Frontal cortex (tissue), 4 donors: ENCODE measurements at places on chromosomes 12 and 14.

DNA sequence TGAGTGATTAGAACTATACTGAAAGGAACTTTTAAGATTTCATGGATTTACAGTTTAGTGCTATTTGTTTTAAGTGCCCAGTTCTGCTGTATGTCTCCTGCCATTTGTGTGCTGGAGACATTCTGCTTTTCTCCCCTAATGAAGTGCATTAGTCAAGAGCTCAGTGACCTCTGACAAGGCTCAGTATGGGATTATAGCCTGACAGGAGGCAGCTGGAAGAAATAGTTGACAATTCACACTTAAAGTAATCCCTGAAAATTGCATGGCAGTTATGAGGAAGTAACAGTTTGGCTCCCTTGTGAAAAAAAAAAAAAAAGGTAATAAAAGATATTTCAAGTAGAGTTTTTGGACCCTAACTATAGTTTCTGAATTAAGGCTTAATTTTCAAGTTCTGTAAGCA, 70.3 kb downstream of the ALX1 start:
- DNase-seq = no peak

DNA sequence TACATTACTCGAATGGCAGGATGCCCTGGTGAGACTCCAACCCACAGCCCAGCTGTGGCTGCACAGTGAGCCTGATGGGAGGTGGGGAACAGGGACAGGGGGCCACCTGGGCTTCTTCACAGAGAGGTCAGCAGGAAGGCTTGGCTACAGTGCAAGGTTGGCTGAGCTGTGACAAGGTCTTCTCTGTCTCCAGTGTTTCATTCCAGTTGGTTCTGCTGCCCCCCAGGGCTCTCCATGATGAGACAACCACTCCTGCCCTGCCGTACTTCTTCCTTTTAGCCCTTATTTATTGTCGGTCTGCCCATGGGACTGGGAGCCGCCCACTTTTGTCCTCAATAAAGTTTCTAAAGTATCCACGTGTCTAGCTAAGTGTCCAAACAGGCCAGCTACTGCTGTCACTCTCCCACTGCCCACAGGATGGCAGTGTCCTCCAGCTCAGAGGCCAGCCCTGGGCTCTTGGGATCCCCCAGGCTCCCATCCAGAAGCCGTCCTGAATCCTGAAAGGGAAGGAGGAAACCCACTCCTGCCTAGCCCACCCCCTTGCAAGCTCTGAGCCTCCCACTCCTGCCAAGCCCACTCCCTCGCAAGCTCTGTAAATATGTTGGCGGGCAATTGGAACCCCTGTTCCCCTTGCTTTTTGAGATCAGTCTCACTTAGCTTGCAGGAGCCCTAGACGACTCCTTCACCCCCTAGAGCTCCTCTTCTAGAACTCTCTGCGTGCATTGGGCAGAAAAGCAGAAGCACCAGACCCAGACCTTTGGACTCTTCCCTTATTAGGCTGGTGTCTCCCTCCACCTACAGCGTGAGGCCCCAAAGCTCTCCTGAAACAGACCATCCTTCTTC, 5.4 kb downstream of the C1QL4 start:
- DNase-seq = peak; percentile 80

GRCh38 chr12:124848621-124849380, 14.9 kb downstream of the SCARB1 start:
- DNase-seq = no peak

DNA sequence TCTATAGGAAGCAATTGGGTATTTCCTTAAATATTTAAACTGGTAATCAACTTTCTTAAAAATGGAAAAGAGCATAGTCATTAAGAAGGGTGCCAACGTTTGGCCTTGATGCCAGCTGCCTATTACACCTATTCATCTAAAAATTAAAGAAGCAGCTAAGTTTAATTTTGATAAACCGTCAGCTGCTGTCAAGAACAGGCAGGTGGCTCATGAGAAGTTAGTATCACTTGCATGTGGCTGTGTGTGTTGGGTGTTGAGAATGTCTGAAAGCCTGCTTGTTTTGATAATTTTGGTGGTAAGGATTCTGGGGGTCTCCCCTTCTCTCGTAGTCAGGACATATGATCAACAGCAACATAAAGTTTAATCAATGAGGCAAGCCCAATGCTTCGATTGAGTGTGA, 6.5 kb downstream of the GLRX5 start:
- DNase-seq = no peak
